ENCODE measurements at places on chromosomes 2 and 18.

DNA sequence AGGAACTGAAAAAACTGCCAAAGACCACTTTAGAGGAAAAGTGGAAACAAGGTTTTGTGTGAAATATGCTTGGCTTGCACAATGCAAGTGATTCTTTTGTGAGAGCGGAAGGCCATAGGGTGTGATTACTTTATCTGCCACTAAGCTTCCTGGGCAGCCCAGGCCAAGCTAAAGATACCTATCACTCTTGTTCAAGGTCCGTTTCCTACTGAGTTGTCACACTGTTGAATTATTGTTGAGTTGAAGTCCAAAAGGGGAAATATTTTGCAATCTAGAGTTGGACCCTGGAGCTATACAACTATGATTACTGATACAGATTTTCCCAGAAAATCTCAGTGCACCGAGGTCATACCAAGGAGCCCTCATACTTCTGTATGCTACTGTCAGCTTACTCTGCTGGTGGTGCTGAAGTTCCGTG is 72.7 kb upstream of the CTAGE1 start:
- no peak for DNase-seq

DNA sequence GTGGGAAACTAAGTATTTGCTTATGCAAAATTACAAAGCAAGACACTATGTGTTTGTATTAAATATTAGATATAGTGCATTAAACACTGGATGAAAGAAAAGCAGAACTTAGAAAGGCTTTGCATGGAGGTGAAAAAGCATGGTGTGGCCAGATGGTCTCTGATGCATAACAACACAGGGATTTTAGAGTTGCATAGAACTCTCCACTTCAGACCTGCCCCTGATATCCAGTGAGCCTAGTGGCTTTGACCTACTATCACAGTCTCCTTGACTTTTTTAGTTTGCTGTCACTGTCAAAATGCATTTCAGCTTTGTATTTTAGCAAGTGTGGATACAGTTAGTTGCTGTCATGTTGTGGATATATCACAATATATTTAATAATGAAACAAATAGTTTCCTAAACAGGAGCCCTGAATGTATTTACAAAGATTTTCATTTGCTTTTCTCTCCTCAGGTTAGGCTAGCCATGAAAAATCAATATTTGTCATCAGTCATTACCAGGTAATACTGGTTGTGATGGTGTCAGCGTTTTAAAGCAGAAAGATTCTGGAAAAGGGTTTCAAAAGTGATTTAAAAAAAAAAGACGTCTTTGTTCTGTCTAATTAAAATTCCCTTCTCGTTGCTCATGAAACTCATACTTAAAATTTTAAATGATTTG is 5.2 kb downstream of the CSRNP3 start:
- DNase-seq, result no peak

DNA sequence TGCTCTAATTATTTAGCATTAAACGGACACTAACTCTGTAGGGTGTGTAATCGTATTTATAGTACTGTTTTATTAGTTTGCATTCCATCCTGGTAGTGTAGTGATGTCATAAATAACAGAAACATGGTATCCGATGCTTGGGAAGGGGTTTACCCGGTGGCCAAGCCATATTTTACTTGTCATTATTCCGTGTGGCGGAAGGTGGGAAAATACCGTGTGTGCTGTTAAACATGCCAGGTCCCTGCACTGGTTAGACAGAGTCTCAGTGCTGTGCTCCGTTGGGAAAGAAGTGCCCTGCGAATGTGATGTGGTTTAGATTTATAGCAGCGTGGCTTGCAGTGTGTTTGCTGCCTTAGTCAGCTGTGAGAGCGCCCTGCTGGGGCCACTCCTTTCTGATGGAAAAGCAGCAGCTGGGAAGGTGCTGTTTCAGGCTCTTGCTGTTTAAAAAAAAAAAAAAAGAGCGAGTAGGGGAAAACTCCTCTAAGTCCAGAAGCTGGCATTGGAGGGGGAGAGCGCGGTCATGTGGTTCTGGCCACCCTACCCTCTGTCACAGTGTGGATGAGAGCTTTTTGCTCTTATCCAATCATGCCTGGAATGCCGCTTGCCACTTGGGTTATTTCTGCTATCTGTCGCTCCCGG is 211.0 kb downstream of the NEDD4L start:
- no peak for DNase-seq

DNA sequence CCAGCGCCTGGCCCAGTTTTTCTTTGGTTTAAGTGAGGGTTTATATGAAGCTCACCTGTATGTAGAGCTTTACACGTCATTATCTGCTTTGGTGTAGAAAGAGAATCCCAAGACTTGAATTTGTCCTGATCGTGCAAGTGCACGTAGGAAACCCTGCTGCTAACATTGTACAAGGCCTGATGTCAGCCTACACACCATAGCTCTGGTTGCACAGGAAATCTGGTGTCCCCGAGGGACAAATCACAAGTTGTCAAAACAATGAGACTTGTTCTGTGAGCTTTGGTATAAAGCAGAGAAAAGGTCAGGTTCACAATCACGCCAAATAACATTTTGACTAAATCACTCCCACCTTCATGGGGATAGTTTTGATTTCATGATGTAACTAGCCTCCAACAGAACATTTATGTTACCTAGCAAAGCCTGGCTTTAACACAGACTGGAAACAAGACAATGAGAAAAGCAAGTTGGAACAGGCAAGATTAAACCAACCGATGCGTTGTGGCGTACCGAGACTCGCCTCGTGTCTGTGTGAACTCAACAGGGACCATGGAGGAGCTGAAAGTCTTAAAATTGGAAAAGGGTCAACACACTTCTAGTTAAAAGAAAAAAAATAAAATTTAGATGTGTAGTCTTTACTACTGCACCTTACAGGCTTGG is 41.4 kb downstream of the ZAP70 start:
- DNase-seq, result no peak

GRCh38 chr2:64586883-64587481 is 62.9 kb downstream of the AFTPH start:
- DNase-seq, result no peak

DNA sequence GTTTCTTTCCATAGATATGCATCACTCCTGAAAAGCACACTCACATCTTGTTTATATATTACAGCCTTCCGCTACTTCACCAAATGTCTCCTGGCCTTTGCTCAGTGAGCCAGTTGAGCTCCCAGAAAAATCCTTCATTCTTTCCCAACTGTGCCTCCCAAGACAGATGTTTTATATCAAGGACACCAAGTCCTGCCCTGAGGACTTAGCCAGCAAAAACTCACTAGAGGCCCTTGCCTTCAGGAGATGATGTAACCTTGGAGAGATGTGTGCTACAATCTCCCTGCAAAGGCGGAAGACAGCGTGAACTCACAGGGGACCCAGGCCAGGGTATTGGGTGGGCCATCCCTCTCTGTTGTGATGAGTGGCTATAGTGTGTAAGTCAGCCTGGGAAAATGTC is 86.1 kb upstream of the CTAGE1 start:
- DNase-seq, result no peak

DNA sequence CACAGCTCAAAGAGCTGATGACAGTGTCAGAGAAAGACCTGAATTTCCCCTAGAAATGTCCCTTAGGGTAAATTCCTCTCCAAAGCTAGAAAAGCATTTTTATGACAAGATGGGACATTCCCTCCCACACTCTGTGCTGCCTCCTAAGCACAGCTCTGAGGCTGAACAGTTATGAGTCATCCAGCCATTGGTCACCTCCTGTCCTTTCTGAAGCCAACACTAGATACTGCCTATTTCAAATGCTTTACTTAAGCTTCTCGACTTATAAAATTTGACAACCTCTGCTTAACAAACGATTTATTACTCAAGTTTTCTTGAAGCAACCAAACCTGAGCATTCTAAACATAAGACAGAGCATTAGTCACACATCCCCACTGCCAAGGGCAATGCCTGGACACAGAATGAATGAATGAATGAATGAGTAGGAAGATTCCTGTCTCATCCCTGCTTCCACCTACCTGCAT is 35.4 kb downstream of the B4GALT6 start:
- DNase-seq, result no peak

DNA sequence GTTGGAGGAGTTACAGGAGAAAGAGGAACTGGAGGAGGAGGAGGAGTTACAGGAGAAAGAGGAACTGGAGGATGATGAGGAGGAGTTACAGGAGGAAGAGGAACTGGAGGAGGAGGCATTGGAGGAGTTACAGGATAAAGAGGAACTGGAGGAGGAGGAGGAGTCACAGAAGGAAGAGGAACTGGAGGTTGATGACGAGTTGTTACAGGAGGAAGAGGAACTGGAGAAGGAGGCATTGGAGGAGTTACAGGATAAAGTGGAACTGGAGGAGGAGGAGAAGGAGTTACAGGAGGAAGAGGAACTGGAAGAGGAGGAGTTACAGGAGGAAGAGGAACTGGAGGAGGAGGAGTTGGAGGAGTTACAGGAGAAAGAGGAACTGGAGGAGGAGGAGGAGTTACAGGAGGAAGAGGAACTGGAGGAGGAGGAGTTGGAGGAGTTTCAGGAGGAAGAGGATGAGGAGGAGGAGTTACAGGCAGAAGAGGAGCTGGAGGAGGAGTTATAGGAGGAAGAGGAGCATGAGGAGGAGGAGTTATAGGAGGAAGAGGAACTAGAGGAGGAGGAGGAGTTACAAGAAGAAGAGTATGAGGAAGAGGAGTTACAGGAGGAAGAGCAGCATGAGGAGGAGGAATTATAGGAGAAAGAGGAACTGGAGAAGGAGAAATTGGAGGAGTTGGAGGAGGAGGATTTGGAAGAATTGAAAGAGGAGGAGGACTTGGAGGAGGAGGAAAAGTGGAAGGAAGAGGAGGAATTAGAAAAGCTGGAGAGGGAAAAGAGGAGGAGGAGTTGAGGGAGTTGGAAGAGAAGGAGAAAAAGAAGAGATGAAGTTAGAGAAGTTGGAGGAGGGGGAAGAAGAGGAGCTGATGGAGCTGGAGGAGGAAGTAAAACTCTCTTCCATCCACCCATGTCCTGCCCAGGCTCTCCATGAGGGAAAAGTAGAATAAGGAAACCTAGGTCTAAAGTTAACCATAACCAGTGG is 37.2 kb downstream of the CLASP1 start:
- no peak for DNase-seq

- no peak for DNase-seq
Measured at GRCh38 chr2:30237966-30238800, 6.8 kb downstream of the LBH start.

DNA sequence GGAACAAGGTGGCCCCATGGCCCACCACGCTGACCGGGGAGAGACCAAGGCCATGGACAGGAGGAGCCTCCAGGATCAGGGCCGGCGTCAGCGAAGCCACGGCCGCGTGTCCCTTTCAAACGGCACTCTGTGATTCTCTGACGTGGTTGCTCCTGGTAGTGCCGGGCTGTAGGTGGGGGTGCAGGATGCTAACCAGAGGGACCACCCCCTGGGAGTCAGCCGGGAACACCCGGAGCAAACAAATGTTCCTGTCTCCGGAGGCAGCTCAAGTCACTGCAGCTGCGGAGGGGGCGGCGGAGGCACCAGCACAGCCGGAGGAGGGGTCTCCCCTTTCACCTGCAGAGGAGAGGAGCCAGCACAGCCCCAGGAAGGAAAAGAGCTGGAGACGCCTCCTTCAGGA is 750.6 kb upstream of the SALL3 start:
- no peak for DNase-seq

GRCh38 chr18:12306752-12307700 is 1.0 kb upstream of the TUBB6 start:
- DNase-seq, result no peak

DNA sequence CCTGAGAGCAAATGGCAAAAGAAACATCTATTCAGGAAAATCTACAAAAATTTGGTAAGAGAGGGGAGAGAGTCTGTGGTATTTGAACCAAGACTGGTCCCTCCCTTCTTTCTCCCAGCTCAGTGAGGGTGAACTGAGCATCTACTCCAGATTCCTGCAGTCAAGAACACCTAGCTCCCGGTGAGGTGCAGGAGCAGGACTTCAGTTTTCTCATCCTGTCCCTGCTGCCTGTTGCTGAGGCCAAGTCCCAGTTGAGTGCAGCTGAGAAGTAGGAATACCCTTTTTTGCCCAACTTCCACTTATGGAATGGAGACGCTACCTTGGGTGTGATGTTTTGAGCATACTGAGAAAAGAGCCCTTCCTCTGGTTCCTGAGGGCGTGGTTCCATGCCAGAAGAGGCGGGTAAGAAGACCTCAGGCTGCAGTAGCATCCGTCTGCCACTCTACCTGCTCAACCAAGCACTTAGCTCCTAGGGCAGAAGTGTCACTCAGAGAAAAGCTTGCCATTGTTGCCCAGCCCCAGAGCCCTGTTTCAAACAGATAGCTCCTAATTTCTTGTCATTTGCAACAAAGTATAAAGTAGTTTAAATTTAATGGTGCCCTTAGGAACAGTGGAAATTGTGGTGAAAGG is 112.9 kb downstream of the SOS1 start:
- no peak for DNase-seq

GRCh38 chr18:32383050-32383819 is 87.4 kb downstream of the GAREM1 start:
- no peak for DNase-seq

DNA sequence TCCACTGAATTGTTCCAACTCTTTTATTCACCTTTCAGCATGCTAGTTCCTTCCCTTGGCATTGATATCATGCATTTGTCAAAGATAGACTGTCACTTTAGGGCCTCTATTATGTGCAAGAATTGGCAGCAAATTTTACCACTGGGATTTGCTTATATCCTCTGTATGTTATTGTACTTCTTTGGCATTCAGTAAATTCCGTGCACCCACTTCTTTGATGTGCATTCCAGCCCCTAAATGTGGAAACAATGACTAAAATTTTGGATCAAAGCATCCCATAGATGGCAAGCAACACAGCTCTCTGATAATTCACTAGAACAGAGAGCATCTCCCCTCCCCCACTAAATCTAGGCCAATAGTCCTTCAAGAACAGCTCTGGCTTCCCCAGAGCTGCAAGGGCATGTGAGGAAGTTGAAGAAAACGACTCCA is 399.0 kb upstream of the HNRNPA3 start:
- no peak for DNase-seq

- DNase-seq, result no peak
Measured at GRCh38 chr2:195818106-195818505, 161.1 kb downstream of the SLC39A10 start.

DNA sequence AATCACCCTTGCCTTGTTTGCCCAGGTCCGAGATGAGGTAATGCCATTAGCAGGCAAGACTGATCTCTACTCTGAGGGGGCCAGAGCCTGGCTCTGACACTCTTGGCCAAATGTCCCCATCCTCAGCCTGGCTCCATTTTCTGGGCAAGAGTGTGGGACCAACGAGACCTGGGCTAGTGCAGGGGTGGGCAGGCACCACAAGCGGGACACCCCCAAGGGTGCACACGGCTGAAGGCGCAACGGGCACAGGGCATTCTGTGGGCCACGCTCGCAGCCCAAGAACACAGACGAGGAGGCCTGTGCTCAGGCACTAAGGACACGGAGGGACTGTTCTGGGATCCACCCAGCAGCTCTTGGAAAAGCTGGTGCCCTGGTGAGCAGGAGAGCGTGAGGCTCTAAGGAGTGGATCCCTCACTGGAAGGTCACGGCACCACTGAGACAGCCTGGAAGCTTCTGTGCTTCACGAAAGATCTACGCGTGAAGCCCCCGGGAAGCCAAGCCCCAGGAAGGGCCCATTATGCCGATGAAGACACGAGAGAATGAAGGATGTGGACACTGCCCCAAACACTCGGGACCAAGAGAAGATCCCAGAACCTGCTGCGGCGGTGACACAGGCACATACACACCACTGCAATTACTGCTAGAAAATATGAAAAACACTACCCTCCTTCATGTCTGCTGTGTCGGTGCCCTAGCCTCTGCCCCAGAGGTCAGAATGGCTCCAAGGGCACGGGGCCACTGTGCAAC is 138.2 kb downstream of the HDAC4 start:
- no peak for DNase-seq

- DNase-seq, result no peak
Measured at GRCh38 chr2:238225911-238226697, 13.7 kb downstream of the HES6 start.

GRCh38 chr2:223856584-223856983 is 19.2 kb upstream of the AP1S3 start:
- DNase-seq, result no peak
